Stimulated activated CD4-positive, alpha-beta T cell treated with anti-CD3 and anti-CD28 coated beads, Interleukin-2, amount 100 ng/mL, for 24 hours (primary cell): ENCODE measurements at places on chromosomes 7 and 10.

DNA sequence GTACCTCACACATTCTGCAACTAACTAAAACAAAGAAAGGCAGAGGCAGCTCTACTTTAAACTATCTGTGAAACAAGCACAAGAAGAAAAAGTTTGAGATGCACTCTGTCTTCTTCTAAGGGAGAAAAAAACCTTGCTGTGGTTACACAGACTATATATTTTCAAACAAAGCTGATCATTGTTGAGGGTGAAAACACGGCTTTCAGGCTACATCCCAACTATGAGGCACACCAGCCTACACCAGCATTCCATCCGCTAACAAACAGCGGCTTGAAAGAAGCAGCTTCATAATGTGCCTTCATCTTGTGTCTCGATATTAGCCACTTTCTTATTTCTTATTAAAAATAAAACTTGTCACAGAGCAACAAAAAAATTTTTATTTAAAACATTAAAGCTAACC is 79.1 kb downstream of the USP6NL start:
- DNase-seq, result no peak

DNA sequence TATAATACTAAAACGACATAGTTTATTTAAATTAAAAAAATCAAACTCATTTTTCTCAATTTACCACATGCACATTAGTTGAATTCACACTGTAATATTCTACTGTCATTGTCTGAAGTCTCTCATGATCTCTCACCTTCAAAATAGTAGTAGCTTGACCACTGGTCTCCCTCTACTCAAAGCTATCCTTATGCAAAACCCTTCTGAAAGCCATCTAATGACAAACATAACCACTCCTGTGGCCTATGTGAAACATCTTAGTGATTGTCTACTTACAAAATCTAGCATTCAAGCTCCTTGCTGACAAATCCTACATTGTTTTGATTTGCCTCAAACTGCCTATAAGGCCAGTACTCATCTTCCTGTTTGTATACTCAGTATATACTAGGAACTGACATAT is 606.0 kb upstream of the GHITM start:
- DNase-seq, result no peak

GRCh38 chr7:75931680-75932079 is 16.7 kb downstream of the POR start:
- DNase-seq, result no peak

DNA sequence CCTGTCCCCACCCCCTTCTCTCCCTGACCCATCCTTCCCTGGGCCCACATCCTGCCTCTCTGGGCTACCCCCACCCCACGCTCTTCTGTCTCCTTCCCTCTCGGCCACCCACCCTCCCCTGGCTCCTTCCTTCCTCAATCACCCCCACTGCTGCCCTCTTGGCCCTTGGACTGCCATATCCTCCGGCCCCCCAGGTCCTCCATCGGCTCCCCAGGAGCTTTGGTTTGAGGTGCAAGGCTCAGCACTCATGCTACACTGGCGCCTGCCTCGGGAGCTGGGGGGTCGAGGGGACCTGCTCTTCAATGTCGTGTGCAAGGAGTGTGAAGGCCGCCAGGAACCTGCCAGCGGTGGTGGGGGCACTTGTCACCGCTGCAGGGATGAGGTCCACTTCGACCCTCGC is 10.9 kb downstream of the EPHB6 start:
- DNase-seq, result no peak

- DNase-seq, result no peak
These were observed 8.4 kb upstream of the SNX13 start for GRCh38 chr7:17948526-17949238.

GRCh38 chr10:116815641-116816415 is 33.5 kb upstream of the ENO4 start:
- DNase-seq, result no peak
